Activated B cell treated with CpG ODN at 0.5 μM for 24 hours (primary cell): ENCODE measurements at places on chromosomes 5 and 9. TPM values are rescaled to one million over a fixed set of nuclear protein-coding genes. Genes with fewer than 3 reads are reported as not detected.

Gene GRM6
- not detected in 2 replicates for total RNA-seq

Gene PCDHB15
- not detected in 2 replicates for total RNA-seq

Gene PRR16
- total RNA-seq: 0.15 and 0.29 TPM in 2 replicates

Gene C9orf50
- total RNA-seq: not detected in 2 replicates

Gene NXNL2
- total RNA-seq: not detected in 2 replicates

Gene FABP6
- total RNA-seq: not detected in 2 replicates

Gene ARID3C
- total RNA-seq: not detected in 2 replicates

Gene ABCA1
- 1.7 and 2.3 TPM in 2 replicates for total RNA-seq

Gene BNC2
- total RNA-seq: not detected in 2 replicates

Gene BTNL8
- not detected in 2 replicates for total RNA-seq

Gene MCC
- total RNA-seq: 0.22 and 0.32 TPM in 2 replicates

Gene IFNB1
- not detected in 2 replicates for total RNA-seq

Gene FGF1
- total RNA-seq: not detected in 2 replicates

Gene EQTN
- not detected in 2 replicates for total RNA-seq

DNA sequence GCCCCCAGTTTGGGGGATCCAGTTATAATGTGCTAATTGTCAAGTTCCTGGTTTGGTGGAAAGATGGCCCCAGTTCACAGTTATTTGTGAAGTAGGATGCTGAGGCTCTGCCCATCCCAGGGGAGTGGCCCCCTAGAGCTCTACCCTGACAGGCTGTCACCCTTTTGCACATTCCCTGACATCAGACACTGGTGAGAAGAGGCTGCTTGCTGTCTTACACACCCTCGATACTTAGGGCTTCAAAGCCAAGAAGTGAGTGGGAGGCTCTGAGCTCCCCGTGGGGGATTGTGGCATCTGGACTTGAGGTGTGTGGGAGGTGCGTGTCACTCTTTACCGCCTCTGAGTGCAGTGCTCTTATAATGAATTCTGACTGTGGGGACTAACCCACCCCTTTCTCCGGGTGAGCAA lies 168.5 kb downstream of the DOCK2 start:
- peak overlapping the region; percentile 74 for H3K27ac ChIP-seq
- peak; percentile 35 for DNase-seq
- H3K36me3 ChIP-seq: peaks cover 79% of the 10 kb centered on the region
- H3K27me3 ChIP-seq: no peaks in the 10 kb centered on the region
- peak overlapping the region; percentile 6 for H3K4me3 ChIP-seq
- H3K4me1 ChIP-seq: peaks cover 27% of the 10 kb centered on the region

GRCh38 chr5:81907012-81907635 lies 64.7 kb upstream of the ATG10 start:
- H3K36me3 ChIP-seq: no peaks in the 10 kb centered on the region
- H3K27me3 ChIP-seq: no peaks in the 10 kb centered on the region
- no peak overlapping the region for H3K27ac ChIP-seq
- peaks cover 28% of the 10 kb centered on the region for H3K4me1 ChIP-seq
- H3K4me3 ChIP-seq: no peak overlapping the region
- DNase-seq: no peak

DNA sequence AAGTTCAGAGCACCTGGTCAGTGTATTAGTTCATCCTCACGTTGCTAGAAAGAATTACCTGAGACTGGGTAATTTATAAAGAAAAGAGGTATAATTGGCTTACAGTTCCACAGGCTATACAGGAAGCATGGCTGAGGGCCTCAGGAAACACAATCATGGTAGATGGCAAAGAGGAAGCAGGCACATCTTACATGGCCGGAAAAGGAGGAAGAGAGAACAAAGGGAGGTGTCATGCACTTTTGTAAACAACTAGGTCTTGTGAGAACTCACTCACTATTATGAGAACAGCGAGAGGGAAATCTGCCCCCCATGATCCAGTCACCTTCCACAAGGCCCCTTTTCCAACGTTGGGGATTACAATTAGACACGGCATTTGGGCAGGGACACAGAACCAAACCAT lies 28.8 kb upstream of the CAVIN4 start:
- H3K36me3 ChIP-seq: peaks cover 22% of the 10 kb centered on the region
- peak overlapping the region; percentile 7 for H3K27ac ChIP-seq
- peak overlapping the region; percentile 12 for H3K4me3 ChIP-seq
- no peak for DNase-seq

- no peak for DNase-seq
- H3K27me3 ChIP-seq: peaks cover 34% of the 10 kb centered on the region
- no peak overlapping the region for H3K27ac ChIP-seq
- H3K36me3 ChIP-seq: no peaks in the 10 kb centered on the region
- H3K4me1 ChIP-seq: peaks cover 9% of the 10 kb centered on the region
- no peak overlapping the region for H3K4me3 ChIP-seq
Observed at GRCh38 chr5:180205916-180206315, 3.1 kb downstream of the RASGEF1C start.

GRCh38 chr9:128265348-128265847 lies 10.4 kb downstream of the GOLGA2 start:
- peaks cover 56% of the 10 kb centered on the region for H3K36me3 ChIP-seq
- no peak overlapping the region for H3K27ac ChIP-seq
- H3K4me1 ChIP-seq: no peaks in the 10 kb centered on the region
- no peaks in the 10 kb centered on the region for H3K27me3 ChIP-seq
- no peak overlapping the region for H3K4me3 ChIP-seq
- DNase-seq: no peak

DNA sequence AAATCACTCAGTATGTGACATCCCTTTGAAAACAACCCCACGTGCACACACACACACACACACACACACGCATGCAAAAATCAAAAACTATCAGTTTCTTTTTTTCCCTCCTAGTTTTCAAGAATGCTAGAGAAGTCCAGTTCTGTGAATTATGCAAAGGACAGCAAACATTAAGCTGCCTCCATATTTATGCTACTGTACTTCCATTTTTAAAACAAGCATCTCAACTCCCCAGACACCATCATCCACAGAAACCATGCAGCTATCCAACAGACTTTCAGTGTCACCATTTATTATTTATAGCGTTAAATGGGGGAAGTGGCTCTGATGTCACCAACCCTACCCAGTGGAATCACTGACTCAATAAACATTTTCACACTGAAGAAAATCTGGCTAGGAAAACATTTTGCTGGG lies 1.6 kb downstream of the FBXW11 start:
- peaks cover 68% of the 10 kb centered on the region for H3K4me1 ChIP-seq
- H3K27me3 ChIP-seq: no peaks in the 10 kb centered on the region
- peaks cover 11% of the 10 kb centered on the region for H3K36me3 ChIP-seq
- peak overlapping the region; percentile 93 for H3K4me3 ChIP-seq
- no peak for DNase-seq
- peak overlapping the region; percentile 84 for H3K27ac ChIP-seq

DNA sequence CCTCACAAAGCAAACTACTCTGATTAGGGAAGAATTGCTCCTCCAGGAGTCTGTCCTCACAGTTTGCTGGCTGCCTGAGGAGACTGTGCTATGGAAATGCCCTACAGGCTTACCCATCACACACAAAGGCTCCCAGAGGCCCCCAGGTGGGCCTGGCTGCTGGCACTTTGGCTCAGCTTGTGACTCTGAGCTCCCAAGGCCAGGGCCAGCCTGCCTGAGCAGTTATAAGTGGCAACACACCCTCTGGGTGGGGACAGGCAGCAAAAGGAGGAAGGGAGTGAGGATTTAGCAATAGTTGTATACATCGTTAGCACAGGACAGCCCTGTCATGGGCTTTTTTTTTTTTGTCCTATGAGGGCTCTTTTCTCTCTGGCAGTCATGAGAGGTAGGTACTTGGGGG lies 103.5 kb downstream of the DAPK1 start:
- H3K36me3 ChIP-seq: no peaks in the 10 kb centered on the region
- H3K4me1 ChIP-seq: no peaks in the 10 kb centered on the region
- H3K27me3 ChIP-seq: peaks cover 6% of the 10 kb centered on the region
- H3K4me3 ChIP-seq: no peak overlapping the region
- no peak for DNase-seq
- no peak overlapping the region for H3K27ac ChIP-seq

DNA sequence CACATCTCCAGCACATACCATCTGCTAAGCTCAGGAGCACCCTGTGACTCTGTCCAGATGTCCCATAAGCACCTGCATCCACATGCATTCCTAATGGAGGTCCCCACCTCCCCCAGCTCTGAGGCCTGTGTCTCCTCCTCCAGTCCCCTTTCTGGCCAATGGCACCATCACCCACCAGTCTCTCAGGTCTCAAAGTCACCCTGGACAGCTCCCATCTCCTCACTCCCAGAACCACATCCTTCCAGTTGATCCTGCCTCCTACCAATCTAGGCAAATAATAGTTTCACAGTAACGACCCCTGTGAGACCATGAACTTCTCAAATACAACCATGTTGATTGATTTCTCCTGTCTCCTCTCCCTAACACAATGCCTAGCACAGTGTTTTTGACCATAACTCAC lies 40.1 kb downstream of the GGTA1 start:
- no peaks in the 10 kb centered on the region for H3K4me1 ChIP-seq
- no peak for DNase-seq
- no peak overlapping the region for H3K27ac ChIP-seq

- no peak overlapping the region for H3K27ac ChIP-seq
- no peak for DNase-seq
- H3K4me1 ChIP-seq: peaks cover 36% of the 10 kb centered on the region
- no peak overlapping the region for H3K4me3 ChIP-seq
Observed at GRCh38 chr5:124061068-124061430, 549.1 kb downstream of the CSNK1G3 start.

DNA sequence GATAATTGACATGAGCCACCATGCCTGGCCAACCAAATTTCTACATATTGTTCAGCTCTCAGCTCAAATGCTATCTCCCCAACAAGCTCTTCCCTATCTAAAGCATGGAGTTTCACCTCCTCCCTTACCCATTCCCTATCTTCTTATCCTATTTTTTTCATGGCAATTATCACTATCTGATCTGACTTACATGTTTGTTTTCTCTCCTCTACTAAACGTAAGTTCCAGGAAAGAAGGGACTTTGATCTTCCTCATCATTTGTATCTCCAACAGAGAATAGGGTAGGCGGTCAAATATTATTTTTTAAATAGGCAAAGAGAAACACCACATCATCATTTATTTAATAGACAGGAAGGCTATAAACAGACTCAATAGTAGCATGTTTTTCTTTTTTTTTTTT lies 130.2 kb downstream of the DCP2 start:
- no peaks in the 10 kb centered on the region for H3K4me1 ChIP-seq
- no peak overlapping the region for H3K27ac ChIP-seq
- peaks cover 2% of the 10 kb centered on the region for H3K27me3 ChIP-seq
- H3K36me3 ChIP-seq: no peaks in the 10 kb centered on the region
- no peak overlapping the region for H3K4me3 ChIP-seq
- no peak for DNase-seq

DNA sequence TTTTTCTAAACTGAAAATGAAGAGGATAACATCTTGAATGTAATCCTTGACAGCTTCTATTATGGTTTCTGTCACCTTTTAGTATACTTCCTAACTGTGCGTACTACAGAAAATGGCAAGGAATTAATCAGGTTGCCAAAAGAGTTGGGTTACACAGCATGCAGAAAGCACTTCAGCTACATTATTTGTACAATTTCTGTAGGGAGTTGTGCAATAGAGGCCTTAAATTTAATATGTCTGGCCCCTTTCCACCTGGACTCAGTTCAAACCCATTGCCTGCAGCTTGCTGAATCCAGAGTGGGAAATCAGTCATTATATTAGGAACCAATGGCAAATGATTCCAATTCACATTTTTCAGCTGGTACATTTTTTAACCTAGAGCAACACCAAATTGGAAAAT lies 549.7 kb downstream of the CSNK1G3 start:
- no peak for DNase-seq
- no peaks in the 10 kb centered on the region for H3K36me3 ChIP-seq
- H3K27me3 ChIP-seq: no peaks in the 10 kb centered on the region

DNA sequence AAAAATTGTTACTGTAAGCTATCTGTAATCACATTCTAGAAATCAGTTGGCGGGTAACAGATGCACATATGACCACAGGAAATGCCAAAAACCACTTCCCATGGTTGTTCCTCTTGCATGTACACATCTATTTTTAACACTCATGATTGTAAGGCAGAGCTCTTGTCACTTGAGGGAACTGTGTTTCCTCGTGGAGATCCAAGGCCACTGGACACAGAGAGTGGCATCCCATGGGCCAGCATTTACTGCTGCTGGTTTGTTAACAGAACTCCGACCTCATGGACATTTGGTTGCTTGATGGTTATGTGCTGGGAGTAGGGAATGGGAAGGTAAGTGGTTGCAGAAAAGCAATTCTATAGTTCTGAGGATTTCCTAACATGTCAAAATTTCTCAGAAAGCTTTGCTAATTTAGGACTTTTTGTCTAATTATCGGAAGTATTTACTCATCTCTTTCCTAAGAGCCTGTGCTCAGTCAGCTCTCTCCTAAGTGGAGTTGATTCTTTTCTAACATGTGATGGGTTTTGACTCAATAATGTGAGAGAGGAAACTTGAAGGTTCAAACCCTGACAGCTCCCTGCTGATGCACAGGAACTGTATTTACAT lies 202.0 kb upstream of the NR3C1 start:
- no peak overlapping the region for H3K4me3 ChIP-seq
- peaks cover 23% of the 10 kb centered on the region for H3K4me1 ChIP-seq
- H3K27ac ChIP-seq: no peak overlapping the region
- DNase-seq: no peak
- no peaks in the 10 kb centered on the region for H3K36me3 ChIP-seq
- no peaks in the 10 kb centered on the region for H3K27me3 ChIP-seq

- DNase-seq: no peak
- no peaks in the 10 kb centered on the region for H3K27me3 ChIP-seq
- H3K36me3 ChIP-seq: no peaks in the 10 kb centered on the region
- H3K4me1 ChIP-seq: no peaks in the 10 kb centered on the region
- no peak overlapping the region for H3K27ac ChIP-seq
Observed at GRCh38 chr5:106545325-106545724, 1125.4 kb downstream of the EFNA5 start.

DNA sequence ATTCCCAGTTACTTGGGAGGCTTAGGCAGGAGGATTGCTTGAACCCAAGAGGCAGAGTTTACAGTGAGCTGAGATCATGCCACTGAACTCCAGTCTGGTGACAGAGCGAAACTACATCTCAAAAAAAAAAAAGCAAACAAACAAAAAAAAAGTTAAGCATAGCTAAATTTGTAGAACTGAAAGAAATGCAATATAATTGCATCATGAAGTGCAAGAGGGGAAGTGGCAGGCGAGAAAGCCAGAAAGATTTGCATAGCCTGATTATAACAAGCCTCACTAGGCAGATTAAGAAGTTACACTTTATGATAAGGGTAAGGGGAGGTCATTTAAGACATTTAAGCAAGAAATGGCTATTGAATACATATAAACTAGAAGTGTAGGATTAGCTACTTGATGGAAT lies 187.1 kb downstream of the EDIL3 start:
- no peaks in the 10 kb centered on the region for H3K27me3 ChIP-seq
- no peak overlapping the region for H3K4me3 ChIP-seq
- no peaks in the 10 kb centered on the region for H3K4me1 ChIP-seq
- no peak for DNase-seq
- H3K36me3 ChIP-seq: no peaks in the 10 kb centered on the region
